ENCODE measurements at places on chromosomes 2 and 18. TPM values are rescaled to one million over a fixed set of nuclear protein-coding genes. Genes with fewer than 3 reads are reported as not detected.

LRRC30 gene
- not detected for total RNA-seq

SIX3 gene
- not detected for total RNA-seq

- no peak for DNase-seq
These were observed 36.1 kb upstream of the SPP2 start for GRCh38 chr2:234014427-234014826.

DNA sequence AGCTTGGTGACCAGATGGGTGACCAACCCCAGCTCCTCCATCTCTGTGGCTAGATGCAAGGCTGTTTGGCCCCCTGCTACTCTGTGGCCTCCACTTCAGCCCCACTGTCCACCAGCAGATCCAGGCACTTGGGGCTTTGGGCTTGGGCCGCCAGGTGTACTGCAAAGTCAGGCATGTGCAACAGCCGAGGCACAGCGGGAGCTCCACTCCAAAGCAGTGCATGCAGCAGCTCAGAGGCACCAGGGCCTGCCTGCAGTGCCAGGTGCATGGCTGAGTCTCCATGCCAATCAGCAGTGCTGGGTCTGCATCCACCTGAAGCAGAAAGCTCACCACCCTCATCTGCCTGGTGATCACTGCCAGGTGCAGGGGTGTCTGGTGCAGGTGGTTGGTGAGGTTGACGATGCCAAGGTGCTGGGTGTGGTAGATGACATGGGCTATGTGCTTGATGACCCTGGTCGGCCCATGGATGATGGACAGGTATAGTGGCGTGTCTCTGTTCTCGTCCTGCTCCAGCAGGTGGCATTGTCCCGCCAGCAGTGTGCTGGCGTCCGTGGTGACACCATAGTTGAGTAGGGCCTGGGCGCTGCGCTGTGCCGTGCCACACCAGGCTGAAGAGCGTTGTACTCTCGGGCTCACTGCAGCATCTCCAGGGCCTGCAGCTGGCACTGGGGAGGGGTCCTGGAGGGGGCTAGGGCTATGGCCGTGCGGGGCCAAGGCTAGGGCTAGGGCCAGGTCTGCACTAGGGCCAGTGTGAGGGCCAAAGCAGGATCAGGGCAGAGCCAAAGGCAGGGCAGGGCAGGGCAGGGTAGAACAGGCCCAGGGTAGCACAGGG, 1.0 kb upstream of the ANKRD62 start:
- DNase-seq, result no peak

DNA sequence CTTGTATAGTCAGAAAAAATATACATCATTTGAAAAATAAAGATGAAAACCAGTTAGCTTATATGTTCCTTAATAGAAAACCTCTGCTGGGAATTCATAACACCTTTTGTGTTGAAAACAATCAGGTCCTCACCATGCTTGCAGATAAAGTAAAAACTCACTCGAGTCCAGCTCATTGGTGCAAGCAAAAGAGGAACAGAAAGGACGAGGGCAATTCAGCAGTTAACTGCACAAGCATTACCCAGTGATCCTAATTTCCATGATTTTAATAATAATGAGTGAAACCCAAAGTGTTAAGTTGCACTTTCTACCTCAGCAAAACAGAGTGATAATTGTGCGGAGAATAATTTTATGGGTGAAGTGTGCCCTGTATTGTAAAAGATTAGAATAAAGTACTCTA, 839.9 kb downstream of the BCL11A start:
- no peak for DNase-seq

DNA sequence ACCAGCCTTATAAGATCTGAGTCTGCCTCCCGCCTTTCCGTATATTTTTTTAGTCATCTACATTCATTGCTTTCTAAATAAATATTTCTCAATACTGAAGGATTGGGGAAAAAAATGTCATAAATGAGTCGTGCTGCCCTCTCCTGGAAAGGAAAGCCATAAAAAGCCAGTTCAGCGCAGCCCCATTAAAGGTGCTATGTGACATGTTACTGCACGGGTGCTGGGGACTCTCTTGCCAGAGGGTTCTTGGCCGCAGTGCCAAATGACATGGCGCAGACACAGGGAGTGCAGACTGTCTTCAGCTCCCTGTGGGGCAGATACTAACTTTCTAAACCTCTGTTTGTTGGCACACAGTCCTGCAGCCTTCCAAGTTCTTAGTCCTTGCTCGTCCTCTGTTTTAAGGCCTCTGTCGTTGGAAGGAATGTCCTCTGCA, 53.7 kb upstream of the MAP3K20 start:
- DNase-seq, result no peak

Data from natural killer cell treated with Interleukin-12 subunit alpha and Interleukin-12 subunit beta and Interleukin-15 and Interleukin-18, amount 100 ng/mL, for 72 hours (primary cell).